Breast epithelium (tissue), 4 donors: ENCODE measurements at places on chromosomes 3 and 15.

DNA sequence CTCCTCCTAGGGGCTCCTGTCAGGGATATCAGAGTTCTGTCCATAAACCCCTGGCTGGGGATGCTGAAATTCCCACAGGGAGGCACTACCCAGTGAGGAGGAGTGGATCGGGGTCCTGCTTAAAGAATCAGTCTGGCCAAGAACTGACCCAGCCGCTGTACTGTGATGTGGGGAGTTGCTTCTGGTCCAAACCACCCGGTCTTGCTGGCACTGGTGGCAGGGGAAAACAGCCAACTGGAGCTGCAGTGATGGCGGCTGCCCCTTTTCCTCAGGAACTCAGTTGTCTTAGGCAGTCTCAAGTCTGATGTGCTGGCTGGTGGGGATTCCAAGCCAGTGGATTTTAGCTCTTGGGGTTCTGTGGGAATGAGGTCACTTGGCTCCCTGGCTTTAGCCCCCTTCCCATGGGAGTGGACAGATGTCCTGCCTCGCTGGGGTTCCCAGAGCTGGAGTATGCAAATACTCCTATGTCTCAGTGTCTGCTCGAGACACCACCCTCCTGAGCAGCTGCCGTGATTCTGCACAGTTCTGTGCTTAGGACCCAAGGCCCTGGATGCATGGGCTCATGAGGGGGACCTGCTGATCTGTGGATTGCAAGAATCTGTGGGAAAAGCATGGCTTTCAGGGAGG, 97.1 kb downstream of the SLC25A26 start:
- no peak for DNase-seq
- no peaks in the 10 kb centered on the region for H3K36me3 ChIP-seq
- H3K4me3 ChIP-seq: no peak overlapping the region
- no peak overlapping the region for H3K27ac ChIP-seq
- no peaks in the 10 kb centered on the region for H3K4me1 ChIP-seq
- no peaks in the 10 kb centered on the region for H3K27me3 ChIP-seq

GRCh38 chr15:60172143-60172542, 168.0 kb downstream of the FOXB1 start:
- no peak overlapping the region for H3K27ac ChIP-seq
- no peaks in the 10 kb centered on the region for H3K4me1 ChIP-seq
- no peaks in the 10 kb centered on the region for H3K27me3 ChIP-seq
- H3K4me3 ChIP-seq: no peak overlapping the region

GRCh38 chr3:149790268-149790667, 2.1 kb downstream of the ANKUB1 start:
- no peak overlapping the region for H3K4me3 ChIP-seq
- no peaks in the 10 kb centered on the region for H3K27me3 ChIP-seq

- peaks cover 4% of the 10 kb centered on the region for H3K4me1 ChIP-seq
- H3K36me3 ChIP-seq: no peaks in the 10 kb centered on the region
- H3K27ac ChIP-seq: peak overlapping the region; percentile 4
- H3K27me3 ChIP-seq: no peaks in the 10 kb centered on the region
Measured at GRCh38 chr3:111797171-111797615, 61.9 kb upstream of the PHLDB2 start.

DNA sequence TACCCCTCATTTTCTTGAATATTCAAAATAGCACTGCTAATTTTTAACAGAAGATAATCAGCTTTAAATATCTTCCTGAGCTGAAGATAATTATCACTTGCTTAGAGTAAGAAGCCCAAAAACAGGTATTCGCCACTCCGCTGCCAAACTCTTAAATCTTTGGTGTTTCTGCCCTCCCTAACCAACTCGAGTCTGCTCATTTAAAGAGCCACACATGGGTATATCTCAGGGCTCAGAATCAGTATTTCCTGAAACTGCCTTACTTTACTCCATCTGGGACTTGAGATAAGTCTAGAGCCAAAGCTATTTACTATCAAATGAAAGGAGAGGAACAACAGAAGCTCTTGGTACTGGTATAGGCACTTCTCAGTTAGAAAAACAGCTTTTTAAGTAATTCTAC, 10.8 kb downstream of the PDCD10 start:
- H3K27ac ChIP-seq: no peak overlapping the region
- no peak overlapping the region for H3K4me3 ChIP-seq
- H3K4me1 ChIP-seq: no peaks in the 10 kb centered on the region
- no peaks in the 10 kb centered on the region for H3K27me3 ChIP-seq

DNA sequence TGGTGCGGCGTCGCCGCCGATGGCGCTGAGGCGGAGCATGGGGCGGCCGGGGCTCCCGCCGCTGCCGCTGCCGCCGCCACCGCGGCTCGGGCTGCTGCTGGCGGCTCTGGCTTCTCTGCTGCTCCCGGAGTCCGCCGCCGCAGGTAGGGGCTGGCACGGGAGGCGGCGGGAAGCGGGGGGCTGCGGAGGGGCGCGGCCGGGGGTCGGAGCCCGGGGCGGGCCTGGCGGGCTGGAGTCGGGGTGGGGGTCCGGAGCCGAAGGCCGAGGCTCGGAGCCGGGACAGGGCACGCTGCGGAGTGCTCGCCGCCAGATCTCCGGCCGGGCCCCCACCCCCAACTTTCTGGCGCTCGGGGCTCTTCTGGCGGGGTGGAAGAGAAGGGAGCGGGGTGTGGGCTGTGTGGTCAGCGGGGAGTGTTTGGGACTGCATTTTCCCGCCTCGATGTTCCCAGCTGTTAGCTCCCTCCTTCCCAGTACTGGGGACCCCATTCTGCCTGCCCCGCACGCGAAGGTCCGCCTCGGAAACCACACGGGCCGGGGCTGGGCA, 299 bp downstream of the TYRO3 start:
- H3K4me3 ChIP-seq: peak overlapping the region; percentile 97
- H3K4me1 ChIP-seq: peaks cover 7% of the 10 kb centered on the region
- H3K27ac ChIP-seq: peak overlapping the region; percentile 52

DNA sequence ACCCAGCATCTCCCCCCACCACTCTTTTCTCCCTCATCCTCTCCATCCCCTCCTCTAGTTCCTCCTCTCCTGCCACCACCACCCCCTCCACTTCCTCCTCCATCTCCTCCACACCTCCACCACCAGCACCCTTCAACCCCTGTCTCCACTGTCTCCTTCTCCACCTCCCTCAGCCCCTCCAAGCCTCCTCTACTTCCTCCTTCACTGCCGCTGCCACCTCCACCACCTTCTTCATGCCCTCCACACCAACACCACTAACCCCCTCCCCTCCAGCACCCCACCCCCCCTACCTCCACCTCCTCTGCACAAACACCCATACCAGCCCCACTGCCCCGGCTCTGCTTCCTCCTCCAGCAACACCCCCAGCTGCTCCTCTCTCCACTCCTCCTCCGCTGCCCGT, 88.0 kb downstream of the HES1 start:
- no peak for DNase-seq
- H3K36me3 ChIP-seq: no peaks in the 10 kb centered on the region
- no peak overlapping the region for H3K4me3 ChIP-seq
- H3K27me3 ChIP-seq: no peaks in the 10 kb centered on the region
- no peak overlapping the region for H3K27ac ChIP-seq
- H3K4me1 ChIP-seq: peaks cover 8% of the 10 kb centered on the region

GRCh38 chr15:100216182-100216581, 125.6 kb downstream of the ADAMTS17 start:
- no peak overlapping the region for H3K27ac ChIP-seq
- H3K4me3 ChIP-seq: no peak overlapping the region
- H3K4me1 ChIP-seq: no peaks in the 10 kb centered on the region
- no peaks in the 10 kb centered on the region for H3K36me3 ChIP-seq
